ENCODE measurements at places on chromosomes 3 and 15. TPM values are rescaled to one million over a fixed set of nuclear protein-coding genes. Genes with fewer than 3 reads are reported as not detected.

DNA sequence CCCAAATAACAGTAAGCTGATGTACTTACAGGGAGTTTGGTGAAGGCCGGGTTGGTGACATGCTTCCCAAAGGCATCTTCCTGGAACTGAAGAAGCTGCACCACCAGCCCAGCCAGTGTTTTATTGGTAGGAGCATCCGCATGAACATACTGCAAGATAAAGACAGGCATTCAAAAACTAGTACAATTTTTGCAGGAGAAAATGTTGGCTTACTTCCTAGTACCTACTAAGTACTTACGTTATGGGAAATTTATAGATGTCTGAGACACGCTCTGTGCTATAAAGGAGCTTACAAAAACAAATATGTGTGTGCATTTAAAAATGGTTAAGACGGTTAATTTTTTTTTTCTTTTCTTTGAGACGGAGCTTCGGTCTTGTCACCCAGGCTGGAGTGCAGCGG lies 8.9 kb downstream of the SMARCC1 start:
- no peak for DNase-seq
- H3K27ac ChIP-seq = no peak overlapping the region
- no peaks in the 10 kb centered on the region for H3K27me3 ChIP-seq
- H3K4me1 ChIP-seq = peaks cover 8% of the 10 kb centered on the region

The MASP1 gene
- total RNA-seq = 0.17 TPM

- no peak for DNase-seq
- H3K27me3 ChIP-seq = no peaks in the 10 kb centered on the region
- peaks cover 38% of the 10 kb centered on the region for H3K4me1 ChIP-seq
- H3K27ac ChIP-seq = peak overlapping the region; percentile 28
Measured at GRCh38 chr3:53242155-53242554, 13.7 kb downstream of the TKT start.

- H3K27ac ChIP-seq = no peak overlapping the region
- no peaks in the 10 kb centered on the region for H3K27me3 ChIP-seq
- DNase-seq = no peak
- H3K4me1 ChIP-seq = peaks cover 1% of the 10 kb centered on the region
- H3K4me3 ChIP-seq = no peak overlapping the region
- no peaks in the 10 kb centered on the region for H3K36me3 ChIP-seq
Measured at GRCh38 chr3:48891606-48892005, 7.1 kb downstream of the SLC25A20 start.

GRCh38 chr3:15309662-15310335 lies 22.6 kb downstream of the SH3BP5 start:
- DNase-seq = no peak
- H3K4me3 ChIP-seq = no peak overlapping the region
- peak overlapping the region; percentile 50 for H3K27ac ChIP-seq
- H3K27me3 ChIP-seq = no peaks in the 10 kb centered on the region
- peaks cover 23% of the 10 kb centered on the region for H3K4me1 ChIP-seq

GRCh38 chr3:120281261-120281660 lies 3.8 kb downstream of the GPR156 start:
- peaks cover 18% of the 10 kb centered on the region for H3K4me1 ChIP-seq
- H3K27ac ChIP-seq = no peak overlapping the region
- H3K36me3 ChIP-seq = no peaks in the 10 kb centered on the region
- H3K4me3 ChIP-seq = no peak overlapping the region
